ENCODE measurements at places on chromosomes 16 and 17.

GRCh38 chr16:2296661-2297505 is 29.0 kb upstream of the RNPS1 start:
- DNase-seq = no peak

DNA sequence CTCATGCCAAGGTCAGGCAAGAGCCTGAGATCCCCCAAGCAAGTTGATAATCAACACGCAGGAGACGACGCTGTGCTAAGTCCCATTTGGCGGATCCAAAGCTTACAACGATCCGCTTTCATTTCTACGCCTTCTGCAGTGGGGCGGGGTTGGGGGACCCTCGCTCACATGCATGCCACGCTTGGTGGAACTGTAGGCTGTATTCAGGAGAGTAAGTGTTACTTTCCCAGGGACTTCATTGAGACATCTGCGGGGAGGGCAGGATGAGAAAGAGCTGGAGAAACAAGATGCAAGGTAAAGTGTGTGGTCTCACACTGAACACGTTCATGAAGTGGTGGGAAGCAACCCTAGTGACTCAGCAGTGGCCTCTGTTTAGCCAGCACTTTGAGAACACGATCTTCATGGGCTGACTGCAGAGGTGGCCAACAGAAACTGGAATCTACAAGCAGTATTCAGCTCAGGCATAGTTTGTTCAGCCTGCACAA is 100.5 kb downstream of the XYLT1 start:
- DNase-seq = no peak

- DNase-seq = no peak
These were observed 1.9 kb downstream of the NECAB2 start for GRCh38 chr16:83969771-83970429.

- DNase-seq = no peak
These were observed 3.9 kb downstream of the DHX33 start for GRCh38 chr17:5464717-5465507.

GRCh38 chr16:79505344-79505743 is 95.2 kb downstream of the MAF start:
- DNase-seq = no peak

DNA sequence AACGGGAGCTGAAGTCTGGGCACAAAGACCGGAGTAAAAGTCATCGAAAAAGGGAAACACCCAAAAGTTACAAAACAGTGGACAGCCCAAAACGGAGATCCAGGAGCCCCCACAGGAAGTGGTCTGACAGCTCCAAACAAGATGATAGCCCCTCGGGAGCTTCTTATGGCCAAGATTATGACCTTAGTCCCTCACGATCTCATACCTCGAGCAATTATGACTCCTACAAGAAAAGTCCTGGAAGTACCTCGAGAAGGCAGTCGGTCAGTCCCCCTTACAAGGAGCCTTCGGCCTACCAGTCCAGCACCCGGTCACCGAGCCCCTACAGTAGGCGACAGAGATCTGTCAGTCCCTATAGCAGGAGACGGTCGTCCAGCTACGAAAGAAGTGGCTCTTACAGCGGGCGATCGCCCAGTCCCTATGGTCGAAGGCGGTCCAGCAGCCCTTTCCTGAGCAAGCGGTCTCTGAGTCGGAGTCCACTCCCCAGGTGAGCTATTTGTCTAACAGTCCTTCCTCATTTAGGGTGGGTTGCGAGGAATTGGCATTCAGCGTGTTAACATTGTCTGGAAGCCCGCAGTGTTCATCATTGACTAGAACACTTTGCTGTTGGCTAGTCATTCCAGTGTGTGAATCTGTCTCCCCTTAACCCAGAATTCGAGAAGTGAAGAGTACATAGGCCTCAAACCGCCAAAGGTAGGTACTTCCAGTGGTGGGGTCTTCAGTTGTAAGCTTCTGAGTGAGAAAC is 1.5 kb downstream of the CDK12 start:
- DNase-seq = no peak

GRCh38 chr17:17723354-17724261 is 42.4 kb downstream of the RAI1 start:
- no peak for DNase-seq

GRCh38 chr16:87460936-87461335 is 31.9 kb downstream of the ZCCHC14 start:
- no peak for DNase-seq

DNA sequence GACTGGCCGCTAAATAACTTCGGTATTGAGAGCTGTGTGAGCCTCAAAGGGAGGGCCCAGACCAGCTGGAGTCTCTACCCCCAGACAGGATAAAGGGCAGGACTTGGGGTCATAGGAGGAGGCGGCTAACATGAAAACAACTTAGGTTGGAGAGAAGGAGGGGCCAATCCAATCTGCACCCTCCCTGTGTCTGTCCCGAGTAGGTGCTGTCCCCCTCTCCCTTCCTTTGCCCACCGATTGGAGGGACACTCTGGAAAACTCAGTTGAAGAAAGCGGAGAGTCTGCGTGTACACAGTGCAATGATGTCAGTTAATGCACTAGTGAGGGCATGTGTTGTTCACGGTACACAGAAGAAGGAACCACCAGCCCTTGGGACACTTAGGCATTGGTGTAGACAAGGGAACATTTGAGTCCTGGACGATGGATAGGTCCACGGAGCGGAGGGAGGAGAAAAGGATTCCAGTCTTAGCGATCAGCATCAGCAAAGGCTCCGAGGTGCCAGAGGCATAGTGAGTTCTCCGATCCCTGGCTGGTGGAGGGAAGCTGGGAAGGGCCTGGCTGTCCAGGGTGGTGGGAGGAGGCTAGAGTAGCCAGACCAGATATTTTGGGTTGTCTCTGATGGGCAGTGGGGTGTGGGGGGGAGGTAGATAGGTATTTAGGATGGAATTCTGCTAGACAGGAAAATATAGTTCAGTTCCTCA is 761 bp downstream of the NOL3 start:
- DNase-seq = no peak

DNA sequence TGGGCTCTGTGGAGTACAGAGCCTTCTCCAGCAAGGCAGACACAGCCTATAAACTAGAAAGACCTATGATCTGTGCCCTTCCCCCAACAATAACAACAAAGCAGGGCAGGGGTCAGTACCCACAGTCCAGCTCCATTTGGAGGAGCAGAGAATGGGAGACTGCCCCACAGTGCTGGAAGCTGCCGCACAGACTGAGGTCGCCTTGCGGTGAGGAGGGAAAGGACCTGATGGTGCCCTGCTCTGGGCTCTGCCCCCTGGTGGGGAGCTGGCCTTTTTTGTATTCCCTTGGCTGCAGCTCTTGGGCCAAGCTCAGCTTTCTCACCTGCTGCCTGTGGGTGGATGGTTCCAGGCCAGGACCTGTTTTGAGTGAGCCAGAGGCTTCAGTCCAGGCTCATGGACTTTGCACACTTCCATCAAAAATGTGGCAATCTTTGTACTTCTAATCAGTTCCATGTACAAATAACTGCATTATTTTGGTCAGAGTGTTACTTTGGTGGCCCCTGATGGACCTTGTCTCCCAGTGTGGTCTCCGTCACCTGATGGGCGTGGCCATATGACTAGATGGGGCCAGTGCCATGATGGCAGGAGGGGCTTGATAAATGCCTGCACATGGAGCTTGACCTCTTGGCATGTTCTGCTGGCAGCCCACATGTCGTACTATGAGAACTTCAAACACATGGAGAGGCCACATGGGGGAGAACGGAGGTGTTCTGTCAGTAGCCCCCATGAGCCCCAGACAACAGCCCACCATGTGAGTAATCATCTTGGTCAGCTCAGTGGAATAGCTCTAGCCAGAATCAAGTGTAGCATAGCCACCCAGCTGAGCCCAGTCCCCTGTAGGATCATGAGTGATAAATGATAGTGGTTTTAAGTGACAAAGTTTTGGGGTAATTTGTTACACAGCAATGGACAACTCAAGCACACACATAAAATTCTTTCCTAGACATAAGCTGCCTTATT is 24.2 kb downstream of the B9D1 start:
- DNase-seq = no peak

DNA sequence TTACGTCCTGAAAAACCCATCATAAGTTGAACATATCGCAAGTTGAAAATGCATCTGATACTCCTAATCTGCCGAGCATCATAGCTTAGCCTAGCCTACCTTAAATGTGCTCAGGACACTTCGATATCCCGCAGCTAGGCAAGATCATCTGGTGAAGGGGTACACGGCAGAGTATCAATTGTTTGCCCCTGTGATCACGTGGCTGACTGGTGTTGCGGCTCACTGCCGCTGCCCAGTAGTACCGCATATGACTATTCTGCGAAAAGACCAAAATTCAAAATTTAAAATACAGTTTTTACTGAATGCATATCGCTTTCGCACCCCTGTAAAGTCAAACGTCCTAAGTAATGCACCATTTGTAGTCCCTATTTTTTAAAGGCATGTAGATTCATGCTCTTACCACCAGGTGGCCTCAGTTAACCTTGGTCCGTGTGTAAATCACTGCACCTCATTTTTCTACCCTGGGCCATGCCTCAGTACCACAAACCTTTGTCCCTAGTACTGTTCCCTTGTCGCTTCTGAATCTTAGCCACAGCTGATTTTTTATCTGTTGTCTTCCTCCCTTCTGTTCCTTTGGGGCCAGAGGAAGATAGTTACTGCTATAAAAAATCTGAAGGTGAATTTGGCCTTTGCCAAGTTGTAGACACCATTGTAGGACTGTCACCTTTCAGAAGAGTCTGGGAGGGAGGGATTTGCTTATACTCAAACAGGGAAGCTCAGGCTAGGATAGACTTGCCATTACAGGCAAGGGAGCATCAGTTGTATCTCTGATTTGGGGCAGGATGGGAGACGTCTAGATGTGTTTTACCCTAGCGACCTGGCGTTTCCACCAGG is 34.4 kb downstream of the WWP2 start:
- DNase-seq = peak; percentile 74

GRCh38 chr17:73690676-73691075 is 46.4 kb upstream of the SDK2 start:
- DNase-seq = no peak

DNA sequence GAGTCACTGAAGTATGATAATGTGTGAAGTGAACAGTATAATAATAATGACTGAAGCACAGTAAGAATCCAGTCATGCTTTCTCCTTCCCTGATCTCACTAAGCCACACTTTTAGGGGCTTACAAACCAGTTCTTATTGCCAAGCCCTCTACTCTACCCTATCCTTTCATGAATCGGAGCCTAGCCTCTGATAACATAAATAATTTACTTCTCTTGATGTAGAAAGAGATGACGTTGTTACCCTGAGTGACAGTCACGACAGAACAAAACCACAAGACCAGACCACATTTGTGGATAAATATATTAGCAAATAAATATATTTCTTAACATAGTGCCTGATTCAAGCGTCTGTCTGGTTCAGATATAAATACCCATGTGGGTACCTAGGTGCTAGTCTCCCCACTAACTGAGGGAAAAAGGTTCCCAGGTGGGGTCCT is 1.4 kb upstream of the SUPT4H1 start:
- no peak for DNase-seq

- DNase-seq = no peak
These were observed 54.8 kb downstream of the SPECC1 start for GRCh38 chr17:20063665-20064648.

GRCh38 chr16:67537270-67537635 is 8.6 kb downstream of the RIPOR1 start:
- no peak for DNase-seq

- no peak for DNase-seq
These were observed 5.4 kb upstream of the EFCAB13 start for GRCh38 chr17:47318197-47318918.

Data from renal cortex interstitium (tissue), 15 donors.